ENCODE measurements at places on chromosomes 12 and 14. TPM values are rescaled to one million over a fixed set of nuclear protein-coding genes. Genes with fewer than 3 reads are reported as not detected.

Gene ERBB3
- polyA plus RNA-seq: 212 TPM

Gene RTN1
- 2.4 TPM for polyA plus RNA-seq

Gene VASH1
- polyA plus RNA-seq: 51.4 TPM

Gene TM9SF1
- 18.6 TPM for polyA plus RNA-seq

Gene GPR65
- 0.88 TPM for polyA plus RNA-seq

Gene AQP5
- polyA plus RNA-seq: 0.22 TPM

Gene IL26
- polyA plus RNA-seq: not detected

Gene SLC22A17
- polyA plus RNA-seq: 21.2 TPM

Gene GUCY2C
- polyA plus RNA-seq: 0.32 TPM

Gene KLHL42
- 13.6 TPM for polyA plus RNA-seq

Gene CNTN1
- polyA plus RNA-seq: 28.7 TPM

Gene GRIN2B
- polyA plus RNA-seq: 0.01 TPM

Gene KLHDC1
- 6.0 TPM for polyA plus RNA-seq

Gene ACOT6
- polyA plus RNA-seq: 0.19 TPM

Gene PRB3
- polyA plus RNA-seq: not detected

Gene OTX2
- not detected for polyA plus RNA-seq

Gene KLRG1
- polyA plus RNA-seq: 4.1 TPM

Gene MEG3
- 6,647 TPM for polyA plus RNA-seq

Gene TPPP2
- polyA plus RNA-seq: 0.72 TPM

Gene RNF212B
- 0.62 TPM for polyA plus RNA-seq

Gene PTHLH
- 1.2 TPM for polyA plus RNA-seq

Gene GPRC5D
- not detected for polyA plus RNA-seq

Gene PHC1
- 39.2 TPM for polyA plus RNA-seq

Gene FRMD6
- 25.7 TPM for polyA plus RNA-seq

Gene GPR84
- 0.17 TPM for polyA plus RNA-seq

Gene CAPZA3
- not detected for polyA plus RNA-seq

Gene OR6C2
- polyA plus RNA-seq: not detected

Gene LTB4R2
- 4.1 TPM for polyA plus RNA-seq

Gene SLC10A1
- polyA plus RNA-seq: not detected

Gene KRT71
- polyA plus RNA-seq: not detected

Gene COL2A1
- polyA plus RNA-seq: 6.6 TPM

Gene LRFN5
- polyA plus RNA-seq: 8.4 TPM

Gene ACSS3
- polyA plus RNA-seq: 8.2 TPM

Gene CCDC85C
- polyA plus RNA-seq: 4.1 TPM

Gene NFE2
- polyA plus RNA-seq: 1.7 TPM
